ENCODE measurements at places on chromosomes 1 and 21. TPM values are rescaled to one million over a fixed set of nuclear protein-coding genes. Genes with fewer than 3 reads are reported as not detected.

- H3K27me3 ChIP-seq, result no peaks in the 10 kb centered on the region
- no peak overlapping the region for H3K27ac ChIP-seq
- no peaks in the 10 kb centered on the region for H3K4me1 ChIP-seq
- no peak for DNase-seq
These were observed 12.0 kb upstream of the SLC35A3 start for GRCh38 chr1:99957818-99958217.

GRCh38 chr1:27487966-27488884, 1.7 kb downstream of the WASF2 start:
- H3K4me1 ChIP-seq, result peaks cover 38% of the 10 kb centered on the region
- H3K27ac ChIP-seq, result peak overlapping the region; percentile 90
- no peaks in the 10 kb centered on the region for H3K27me3 ChIP-seq
- H3K36me3 ChIP-seq, result peaks cover 8% of the 10 kb centered on the region

DNA sequence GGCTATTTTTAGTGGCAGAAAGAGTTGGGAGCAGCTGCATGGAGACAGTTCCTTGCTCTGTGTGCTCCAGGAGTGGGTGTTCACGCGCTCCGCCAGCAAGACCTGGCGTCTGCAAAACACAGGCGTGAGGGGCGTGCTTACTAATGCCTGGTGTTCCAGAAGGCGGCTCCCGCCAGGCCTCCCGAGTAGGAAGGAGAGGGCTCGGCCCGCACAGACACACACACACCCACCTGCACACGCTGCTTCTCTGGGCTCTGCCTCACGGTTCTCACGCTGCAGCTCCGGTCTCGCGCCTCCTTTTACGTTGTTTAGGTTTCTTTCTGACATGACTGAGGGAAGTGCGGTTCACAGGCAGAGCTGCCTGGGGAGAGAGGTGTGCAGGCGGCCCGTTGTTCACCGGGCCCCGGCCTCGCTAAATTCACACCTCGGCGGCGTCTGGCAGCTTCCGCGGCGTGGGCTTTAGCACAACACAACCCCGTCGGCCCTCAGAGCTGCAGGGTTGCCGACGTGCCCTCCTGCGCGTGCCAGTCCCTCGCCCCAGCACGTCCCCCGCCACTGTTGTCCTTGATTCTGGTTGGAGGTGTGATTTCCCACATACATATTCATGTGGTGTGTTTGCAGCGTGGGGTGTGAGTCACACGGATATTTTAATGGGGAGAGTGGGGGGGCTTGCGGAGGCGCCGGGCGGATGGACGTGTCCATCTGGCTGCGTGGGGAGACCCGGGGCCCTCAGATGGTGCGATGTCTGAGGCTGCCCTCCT, 77.0 kb downstream of the SKI start:
- DNase-seq, result no peak
- H3K4me1 ChIP-seq, result peaks cover 18% of the 10 kb centered on the region
- no peak overlapping the region for H3K27ac ChIP-seq
- no peaks in the 10 kb centered on the region for H3K27me3 ChIP-seq
- H3K4me3 ChIP-seq, result no peak overlapping the region

Gene ALX3
- total RNA-seq, result not detected

Gene KRTAP7-1
- not detected for total RNA-seq
